H1 (cell line): ENCODE measurements at places on chromosomes 2 and 18. TPM values are rescaled to one million over a fixed set of nuclear protein-coding genes. Genes with fewer than 3 reads are reported as not detected.

DNA sequence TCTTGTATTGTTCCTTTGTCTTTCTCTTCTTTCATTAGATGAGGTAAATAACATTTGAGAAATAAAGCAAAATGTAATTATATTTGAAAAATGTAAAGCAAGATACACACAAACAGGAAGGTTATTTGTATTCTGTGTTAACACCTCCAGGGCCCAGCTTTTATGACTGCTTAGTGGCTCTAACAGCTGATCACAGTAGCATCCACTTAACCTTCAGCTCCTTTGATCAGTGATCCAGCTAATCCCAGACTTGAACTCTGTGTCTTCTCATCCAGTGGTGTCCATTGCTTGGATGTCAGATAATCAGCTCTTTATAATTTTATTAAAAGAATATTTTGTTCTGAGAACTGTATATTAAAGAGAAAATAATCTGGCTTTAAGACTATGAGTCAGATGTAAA lies 44.5 kb downstream of the PSMD14 start:
- H3K4me3 ChIP-seq, result no peak overlapping the region
- no peaks in the 10 kb centered on the region for H3K36me3 ChIP-seq
- no peak for DNase-seq
- 0 out of 2 replicates have a peak, but pooled peaks cover 1% of the 10 kb centered on the region for H3K4me1 ChIP-seq
- no peaks in the 10 kb centered on the region for H3K27me3 ChIP-seq

The KCNJ3 gene
- polyA plus RNA-seq, result 0.11 and 0.36 TPM in 2 replicates

DNA sequence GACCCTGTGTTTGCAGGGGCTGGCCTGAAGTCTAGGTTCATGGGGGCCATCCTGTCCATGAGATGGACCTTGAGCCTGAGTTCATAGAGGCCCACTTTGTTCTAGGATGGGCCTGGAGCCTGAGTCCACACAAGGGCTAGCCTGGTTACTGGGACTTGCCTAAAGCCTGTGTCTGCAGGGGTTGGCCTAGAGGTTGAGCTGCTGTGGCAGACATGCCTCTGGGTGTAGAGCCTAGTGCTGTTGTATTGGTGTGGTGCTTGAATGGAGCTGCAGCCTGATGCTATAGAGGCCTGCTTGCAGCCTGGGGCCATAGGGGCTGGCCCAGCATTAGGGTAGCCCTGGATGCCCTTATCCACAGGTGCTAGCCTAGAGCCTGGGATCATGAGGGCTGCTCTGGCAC lies 23.9 kb upstream of the RASGRP3 start:
- H3K4me1 ChIP-seq, result no peaks in the 10 kb centered on the region
- H3K27me3 ChIP-seq, result no peaks in the 10 kb centered on the region
- H3K36me3 ChIP-seq, result no peaks in the 10 kb centered on the region
- no peak overlapping the region for H3K4me3 ChIP-seq
- no peak overlapping the region for H3K27ac ChIP-seq

GRCh38 chr2:211453311-211453887 lies 897.0 kb downstream of the CPS1 start:
- no peak overlapping the region for H3K4me3 ChIP-seq
- H3K27me3 ChIP-seq, result no peaks in the 10 kb centered on the region
- no peak overlapping the region for H3K27ac ChIP-seq
- no peaks in the 10 kb centered on the region for H3K4me1 ChIP-seq
